ENCODE measurements at places on chromosomes 5 and 9. TPM values are rescaled to one million over a fixed set of nuclear protein-coding genes. Genes with fewer than 3 reads are reported as not detected.
A peak's percentile ranks its signal among the peaks of the same experiment; 100 is the strongest.

Gene CDH6
- total RNA-seq: 1.1 TPM

Gene NOXA1
- 5.0 TPM for total RNA-seq

Gene SPTLC1
- total RNA-seq: 64.3 TPM

Gene NOL6
- total RNA-seq: 36.1 TPM

Gene CDX1
- total RNA-seq: not detected

Gene ACOT12
- total RNA-seq: not detected

Gene SLC46A2
- total RNA-seq: not detected

GRCh38 chr5:95989283-95990048 lies 27.8 kb upstream of the ELL2 start:
- no peak for DNase-seq
- H3K4me3 ChIP-seq: no peak overlapping the region
- H3K27me3 ChIP-seq: no peaks in the 10 kb centered on the region
- no peak overlapping the region for H3K27ac ChIP-seq
- H3K4me1 ChIP-seq: peaks cover 30% of the 10 kb centered on the region

DNA sequence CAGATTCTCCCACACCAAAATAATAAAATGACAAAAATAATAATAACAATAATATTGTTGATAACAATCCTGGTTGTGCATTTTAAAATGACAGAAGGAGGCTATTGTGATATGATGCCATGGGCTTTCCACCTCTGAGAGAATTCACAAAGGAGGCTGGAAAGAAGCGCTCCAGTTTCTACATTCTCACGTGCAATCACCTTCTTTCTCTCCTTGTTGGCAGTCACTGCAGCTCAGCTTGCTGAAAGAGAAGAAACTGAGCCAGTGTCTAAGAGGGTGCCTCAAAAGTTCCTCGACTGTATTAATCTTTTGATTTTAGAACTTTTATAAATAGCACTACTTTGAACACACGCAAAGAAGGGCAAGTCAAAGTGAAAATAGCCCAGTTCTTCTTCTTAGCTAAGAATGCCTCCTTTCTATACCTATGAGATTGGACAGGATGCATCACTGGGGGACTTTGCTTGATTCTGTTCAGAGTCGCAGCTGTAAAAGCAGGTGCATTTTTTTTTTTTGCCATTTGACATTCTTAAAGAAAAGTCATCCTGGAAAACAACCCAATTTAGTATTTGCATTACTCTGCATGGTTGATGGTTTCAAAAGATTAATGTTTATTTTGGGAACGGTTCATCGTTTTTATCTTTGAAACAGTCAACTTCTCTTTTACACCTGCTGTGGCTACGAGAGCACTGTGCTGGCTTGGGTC lies 12.4 kb upstream of the SUB1 start:
- H3K27me3 ChIP-seq: no peaks in the 10 kb centered on the region
- H3K4me1 ChIP-seq: no peaks in the 10 kb centered on the region
- no peak overlapping the region for H3K4me3 ChIP-seq

DNA sequence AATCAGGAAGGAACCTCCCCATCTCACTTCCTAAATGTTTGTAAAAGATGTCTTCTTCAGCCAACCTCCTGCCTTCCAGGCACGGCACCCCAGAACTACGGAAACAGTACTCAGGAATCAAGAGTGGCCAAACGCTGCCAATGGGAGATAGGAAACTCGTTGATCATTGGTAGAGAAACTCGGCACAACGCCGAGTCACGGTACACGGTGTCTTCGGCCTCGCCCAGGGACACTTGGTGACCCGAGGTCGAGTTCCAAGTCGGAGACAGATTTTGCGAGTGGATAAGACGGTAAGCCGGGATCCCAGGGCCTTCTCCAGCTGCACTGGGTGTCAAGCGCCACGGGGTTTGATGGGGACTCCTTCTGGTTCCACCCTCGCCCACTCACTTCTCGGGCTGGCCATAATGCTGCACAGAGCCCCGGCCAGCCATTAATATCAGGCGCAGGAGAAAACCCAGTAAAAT lies 343 bp downstream of the KIAA0825 start:
- DNase-seq: peak; percentile 82
- H3K4me3 ChIP-seq: peak overlapping the region; percentile 98
- no peaks in the 10 kb centered on the region for H3K4me1 ChIP-seq
- no peaks in the 10 kb centered on the region for H3K27me3 ChIP-seq

- H3K4me3 ChIP-seq: no peak overlapping the region
- H3K27ac ChIP-seq: no peak overlapping the region
- no peaks in the 10 kb centered on the region for H3K4me1 ChIP-seq
- H3K27me3 ChIP-seq: no peaks in the 10 kb centered on the region
- H3K36me3 ChIP-seq: peaks cover 40% of the 10 kb centered on the region
- DNase-seq: no peak
Observed at GRCh38 chr9:7177383-7177782, 419.6 kb downstream of the KDM4C start.

- H3K36me3 ChIP-seq: no peaks in the 10 kb centered on the region
- DNase-seq: no peak
- no peak overlapping the region for H3K4me3 ChIP-seq
- no peaks in the 10 kb centered on the region for H3K27me3 ChIP-seq
Observed at GRCh38 chr9:130297371-130297770, 31.8 kb downstream of the HMCN2 start.

DNA sequence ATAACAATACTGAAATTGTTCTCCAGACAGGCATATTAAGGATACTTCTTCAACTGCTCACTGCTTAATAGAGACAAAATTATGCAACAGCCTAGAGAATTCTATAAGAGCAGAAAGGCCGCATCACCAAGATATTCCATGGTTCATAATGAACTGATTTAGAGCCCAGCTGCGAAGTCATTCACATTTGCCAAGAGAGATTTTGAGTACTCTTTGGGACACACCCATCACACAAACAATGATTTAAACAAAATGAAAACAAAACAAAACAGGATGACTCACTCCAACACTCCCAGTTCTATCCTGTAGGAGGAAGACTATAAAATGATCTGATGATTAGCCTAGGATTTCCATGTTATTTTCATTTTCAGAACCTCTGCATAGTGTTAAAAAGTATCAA lies 145.7 kb upstream of the GNA14 start:
- H3K36me3 ChIP-seq: peaks cover 12% of the 10 kb centered on the region
- DNase-seq: no peak
- H3K27me3 ChIP-seq: no peaks in the 10 kb centered on the region
- H3K27ac ChIP-seq: no peak overlapping the region
